ENCODE measurements at places on chromosomes 5 and 9. TPM values are rescaled to one million over a fixed set of nuclear protein-coding genes. Genes with fewer than 3 reads are reported as not detected.

The OR13C4 gene
- not detected for total RNA-seq

The EIF4E1B gene
- total RNA-seq, result not detected

The PRSS3 gene
- total RNA-seq, result not detected

The DDX4 gene
- not detected for total RNA-seq

The PCDHGA10 gene
- 0.10 TPM for total RNA-seq

The TRPM3 gene
- not detected for total RNA-seq

The GPBP1 gene
- total RNA-seq, result 98.5 TPM

The BSPRY gene
- total RNA-seq, result 7.6 TPM

The ADAMTS13 gene
- 2.6 TPM for total RNA-seq

The CACNA1B gene
- 0.02 TPM for total RNA-seq

The CARD6 gene
- 1.4 TPM for total RNA-seq

The GRAMD2B gene
- total RNA-seq, result 9.9 TPM

The IL13 gene
- 14.9 TPM for total RNA-seq

The GAPVD1 gene
- total RNA-seq, result 46.8 TPM

The IFNK gene
- not detected for total RNA-seq

The CKMT2 gene
- total RNA-seq, result not detected

The SCGB3A1 gene
- not detected for total RNA-seq

The NUDT12 gene
- total RNA-seq, result 2.7 TPM

The TAF11L5 gene
- not detected for total RNA-seq

The FRMD3 gene
- 0.62 TPM for total RNA-seq

The PCDHA7 gene
- not detected for total RNA-seq

The FAM169A gene
- total RNA-seq, result 10.4 TPM

The HMCN2 gene
- total RNA-seq, result not detected

The FRRS1L gene
- total RNA-seq, result not detected

The SUSD1 gene
- 3.6 TPM for total RNA-seq

The ANKRD34B gene
- not detected for total RNA-seq

The NSUN2 gene
- total RNA-seq, result 78.5 TPM

The WDR38 gene
- not detected for total RNA-seq

The C1QTNF3 gene
- 2.6 TPM for total RNA-seq

The PIP5K1B gene
- 1.6 TPM for total RNA-seq

The MARVELD2 gene
- 0.31 TPM for total RNA-seq

The INSL6 gene
- total RNA-seq, result not detected

The EIF4EBP3 gene
- 16.6 TPM for total RNA-seq

The GPRIN1 gene
- total RNA-seq, result 5.3 TPM

The CATSPER3 gene
- total RNA-seq, result 0.53 TPM

The CCNI2 gene
- total RNA-seq, result 2.7 TPM

The PCDHGB7 gene
- total RNA-seq, result not detected

The GNG10 gene
- 21.7 TPM for total RNA-seq

The SHISAL2B gene
- not detected for total RNA-seq

The GPR150 gene
- 0.82 TPM for total RNA-seq

The NEUROG1 gene
- total RNA-seq, result not detected

The SLC6A18 gene
- not detected for total RNA-seq

The PCDHA11 gene
- total RNA-seq, result not detected

The PAM gene
- total RNA-seq, result 41.6 TPM

The DPM2 gene
- 42.0 TPM for total RNA-seq

The TEX10 gene
- total RNA-seq, result 20.7 TPM

The CSF2 gene
- 125 TPM for total RNA-seq

The CFAP90 gene
- not detected for total RNA-seq

The ISL1 gene
- total RNA-seq, result not detected

The GPX8 gene
- not detected for total RNA-seq

Data from activated CD4-positive, alpha-beta memory T cell treated with anti-CD3 and anti-CD28 coated beads for 36 hours (primary cell).